Uterus (tissue), 4 donors: ENCODE measurements at places on chromosomes 3 and 15. TPM values are rescaled to one million over a fixed set of nuclear protein-coding genes. Genes with fewer than 3 reads are reported as not detected.

Gene TRIM71
- not detected for total RNA-seq

Gene GPR171
- 0.48 TPM for total RNA-seq

Gene ERC2
- 1.7 TPM for total RNA-seq

Gene TNNC1
- total RNA-seq, result 3.0 TPM

Gene GOLGA6L10
- total RNA-seq, result under 0.01 TPM

- DNase-seq, result no peak
- no peaks in the 10 kb centered on the region for H3K36me3 ChIP-seq
- H3K27ac ChIP-seq, result no peak overlapping the region
- no peak overlapping the region for H3K4me3 ChIP-seq
- no peaks in the 10 kb centered on the region for H3K27me3 ChIP-seq
These were observed 189.5 kb downstream of the SPATA16 start for GRCh38 chr3:172951511-172951910.

GRCh38 chr3:136404056-136404455 is 153.9 kb downstream of the PCCB start:
- H3K27me3 ChIP-seq, result no peaks in the 10 kb centered on the region
- H3K36me3 ChIP-seq, result no peaks in the 10 kb centered on the region
- no peak overlapping the region for H3K4me3 ChIP-seq
- H3K4me1 ChIP-seq, result no peaks in the 10 kb centered on the region
- DNase-seq, result no peak
- H3K27ac ChIP-seq, result no peak overlapping the region
